ENCODE measurements at places on chromosomes 12 and 14. TPM values are rescaled to one million over a fixed set of nuclear protein-coding genes. Genes with fewer than 3 reads are reported as not detected.

DNA sequence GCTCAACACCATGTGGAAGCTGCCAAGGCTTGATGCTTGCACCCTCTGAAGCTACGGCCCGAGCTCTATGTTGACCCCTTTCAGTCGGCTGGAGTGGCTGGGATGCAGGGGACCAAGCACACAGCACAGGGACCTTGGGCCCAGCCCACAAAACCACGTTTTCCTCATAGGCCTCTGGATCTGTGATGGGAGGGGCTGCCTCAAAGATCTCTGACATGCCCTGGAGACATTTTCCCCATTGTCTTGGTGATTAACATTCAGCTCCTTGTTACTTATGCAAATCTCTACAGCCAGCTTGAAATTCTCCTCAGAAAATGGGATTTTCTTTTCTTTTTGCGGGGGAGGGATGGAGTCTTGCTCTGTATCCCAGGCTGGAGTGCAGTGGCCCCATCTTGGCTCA, 46.3 kb downstream of the MON2 start:
- no peak for DNase-seq

DNA sequence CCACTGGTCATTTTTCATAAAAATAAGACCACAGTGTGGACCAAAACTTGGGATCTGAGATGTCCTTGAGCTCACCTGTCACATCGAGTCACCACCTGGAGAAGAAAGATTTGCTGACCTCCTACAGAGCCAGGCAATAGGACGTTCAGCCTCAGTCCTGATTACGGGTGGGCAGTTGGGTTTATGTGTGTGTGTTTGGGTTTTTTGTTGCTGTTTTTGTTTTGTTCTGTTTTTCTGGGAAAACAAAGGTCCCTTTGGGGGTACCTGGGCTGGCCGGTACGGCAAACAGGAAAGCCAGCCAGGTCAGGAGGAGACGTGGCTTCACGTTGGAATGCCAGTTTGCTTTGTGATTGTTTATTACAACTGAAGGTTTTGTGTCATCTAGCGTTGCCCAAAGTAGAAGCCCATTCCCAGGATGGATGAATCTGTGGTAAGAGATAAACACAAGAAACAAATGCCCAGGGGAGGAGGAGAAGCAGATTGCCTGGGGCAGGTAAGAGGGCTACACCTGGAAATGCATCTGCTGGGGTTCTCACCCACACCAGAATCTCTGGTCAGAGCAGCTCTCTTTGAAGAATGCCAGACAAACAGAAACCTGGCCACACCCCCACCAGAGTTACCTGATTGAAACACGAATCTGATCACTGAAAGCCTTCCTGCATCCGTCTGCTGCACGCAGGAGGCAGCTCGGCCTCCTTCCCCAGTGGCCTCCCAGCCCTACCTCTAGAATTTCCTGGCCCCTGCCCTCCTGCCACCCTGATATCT, 100.1 kb upstream of the DIO3 start:
- peak; percentile 32 for DNase-seq

- no peak for DNase-seq
Observed at GRCh38 chr12:11830307-11830801, 180.9 kb downstream of the ETV6 start.

GRCh38 chr14:66038618-66039017, 447.6 kb upstream of the CCDC196 start:
- no peak for DNase-seq

GRCh38 chr14:104398656-104399055, 180.9 kb upstream of the C14orf180 start:
- DNase-seq: no peak

DNA sequence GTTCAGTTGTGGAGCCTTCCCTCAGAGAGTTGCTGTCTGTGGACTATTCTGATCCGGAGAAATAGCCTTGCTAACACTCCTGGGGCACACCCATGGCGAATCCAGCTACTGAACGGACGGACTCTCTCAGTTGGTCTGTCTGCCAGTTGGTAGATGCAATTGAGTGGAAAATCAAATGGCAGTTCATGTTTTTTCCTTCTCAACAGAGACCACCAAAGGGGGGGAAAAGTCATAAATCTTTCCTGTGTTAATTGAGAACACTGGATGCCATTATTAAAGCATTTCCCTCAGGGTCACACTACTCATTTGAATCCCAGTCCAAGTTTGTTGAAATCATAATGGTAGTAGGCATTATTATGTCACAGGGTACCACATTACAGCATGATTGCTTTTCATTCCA, 354.3 kb upstream of the FAR2 start:
- DNase-seq: no peak

DNA sequence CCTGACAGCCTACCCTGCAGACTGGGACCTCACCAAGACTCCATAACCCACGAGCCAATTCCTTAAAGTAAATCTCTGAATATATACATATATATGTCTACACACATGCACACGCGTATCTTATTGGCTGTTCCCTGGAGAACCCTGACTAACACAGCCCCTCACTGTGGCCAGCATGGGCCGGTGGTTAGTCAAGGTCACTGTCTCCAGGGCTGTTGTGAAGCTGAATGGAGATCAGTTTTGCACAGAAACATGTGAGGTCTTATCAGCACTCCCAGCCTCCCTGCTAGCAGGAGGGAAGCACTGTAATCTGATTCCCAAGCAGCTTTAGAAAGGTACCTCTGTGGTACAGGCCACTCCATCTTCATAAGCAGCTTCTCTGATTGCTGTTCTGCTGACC, 46.6 kb upstream of the PLEKHG6 start:
- no peak for DNase-seq

- DNase-seq: no peak
Observed at GRCh38 chr12:24838531-24838950, 110.4 kb downstream of the BCAT1 start.

GRCh38 chr12:123996581-123996980, 23.6 kb downstream of the ZNF664 start:
- no peak for DNase-seq

- no peak for DNase-seq
Observed at GRCh38 chr14:104479901-104480300, 99.7 kb upstream of the C14orf180 start.

DNA sequence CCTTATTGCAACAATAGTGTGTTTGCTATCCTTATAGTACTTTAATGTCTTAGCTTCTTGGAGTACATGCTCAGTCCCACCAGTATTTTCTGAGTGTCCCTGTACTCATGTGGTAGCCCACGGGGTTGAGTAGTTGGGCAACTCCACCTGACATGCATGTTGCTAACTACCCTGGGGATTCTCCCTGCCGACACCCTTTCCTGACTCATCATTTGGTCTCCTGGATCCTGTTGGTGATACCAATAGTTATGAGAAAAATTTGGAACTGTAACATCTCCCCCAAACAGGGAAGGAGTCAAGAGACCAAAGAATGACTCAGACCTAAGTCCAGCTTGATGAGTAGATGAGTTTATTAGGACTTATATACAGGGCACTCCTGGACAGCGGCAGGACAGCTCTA, 101.6 kb downstream of the BRMS1L start:
- no peak for DNase-seq

DNA sequence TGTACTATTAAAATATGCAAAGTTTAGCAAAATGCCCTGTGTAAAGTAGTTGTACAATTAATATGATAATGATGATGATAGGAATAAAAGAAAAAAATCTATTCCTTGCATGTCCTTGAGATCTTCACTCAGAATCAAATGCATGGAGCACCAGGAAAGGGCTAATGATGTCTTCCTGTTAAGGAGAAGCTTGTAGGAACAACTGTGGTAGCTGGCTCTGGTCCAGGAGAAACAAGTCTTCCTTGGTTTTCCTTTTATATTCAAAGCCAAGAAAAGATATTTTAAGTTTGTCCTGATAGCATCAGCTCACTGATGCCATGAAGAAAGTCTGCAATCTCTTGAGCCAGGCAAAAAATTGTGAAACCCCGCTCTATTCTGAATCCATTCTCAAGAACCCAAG, 138.9 kb downstream of the PIK3C2G start:
- DNase-seq: no peak

GRCh38 chr12:49342914-49343731, 3.6 kb upstream of the DNAJC22 start:
- peak; percentile 52 for DNase-seq

- no peak for DNase-seq
Observed at GRCh38 chr14:59278111-59278510, 89.6 kb downstream of the DAAM1 start.

- no peak for DNase-seq
Observed at GRCh38 chr12:19191089-19191488, 61.6 kb downstream of the PLEKHA5 start.

DNA sequence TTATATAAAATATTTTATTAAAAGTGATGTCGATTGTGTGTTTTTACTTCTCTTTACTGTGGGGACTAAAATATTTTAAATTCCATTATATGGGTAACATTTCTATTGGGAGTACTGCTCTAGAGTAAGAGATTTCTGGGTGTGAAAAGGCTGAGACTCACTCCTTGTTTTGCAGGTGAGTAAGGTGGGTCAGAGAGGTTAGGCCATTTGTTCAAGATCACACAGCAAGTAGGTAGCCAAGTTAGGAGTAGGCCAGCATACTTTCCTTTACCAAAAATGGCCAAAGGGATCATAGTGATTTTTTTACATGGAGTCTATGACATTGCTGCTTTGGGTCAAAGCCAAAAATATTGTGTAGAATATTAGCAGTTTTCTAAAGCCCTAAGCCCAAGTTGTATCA, 138.0 kb downstream of the ETV6 start:
- DNase-seq: no peak

- no peak for DNase-seq
Observed at GRCh38 chr12:85531341-85531740, 251.3 kb downstream of the ALX1 start.

DNA sequence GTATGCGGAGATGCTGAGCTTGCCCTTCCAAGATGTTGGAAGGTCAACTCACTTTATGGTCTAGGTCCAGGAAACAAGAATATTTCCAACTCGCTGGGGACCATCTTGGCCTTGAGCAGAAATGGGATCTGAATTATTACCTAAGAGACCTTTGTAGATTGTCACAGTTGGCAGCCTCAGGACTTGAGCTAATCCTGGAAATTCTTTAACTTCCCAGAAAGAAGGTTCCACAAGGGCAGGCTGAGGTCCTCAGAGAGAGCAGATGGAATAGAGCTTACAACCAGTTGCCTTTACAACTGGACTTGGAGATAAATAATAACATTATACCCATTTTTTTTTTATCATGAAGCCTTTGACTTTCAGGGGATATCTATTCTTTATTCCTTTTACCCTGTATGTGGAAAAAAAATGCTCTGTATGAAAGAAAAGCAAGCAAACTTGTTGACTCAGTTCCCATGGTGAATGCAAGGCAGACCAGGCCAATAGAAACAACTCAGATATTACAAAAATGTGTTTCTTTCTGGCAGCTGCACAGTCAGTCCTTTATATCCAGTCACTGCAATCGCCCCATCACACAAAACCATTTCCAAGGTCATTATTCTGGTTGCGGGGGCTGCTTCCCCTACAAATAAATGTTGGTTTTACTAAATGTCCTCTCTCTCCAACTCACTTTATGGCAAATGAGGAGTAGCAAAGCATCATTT, 401.4 kb downstream of the ZFP36L1 start:
- no peak for DNase-seq

- no peak for DNase-seq
Observed at GRCh38 chr12:75172611-75173010, 37.0 kb downstream of the KCNC2 start.

GRCh38 chr14:42921901-42922300, 1315.2 kb downstream of the LRFN5 start:
- DNase-seq: no peak

DNA sequence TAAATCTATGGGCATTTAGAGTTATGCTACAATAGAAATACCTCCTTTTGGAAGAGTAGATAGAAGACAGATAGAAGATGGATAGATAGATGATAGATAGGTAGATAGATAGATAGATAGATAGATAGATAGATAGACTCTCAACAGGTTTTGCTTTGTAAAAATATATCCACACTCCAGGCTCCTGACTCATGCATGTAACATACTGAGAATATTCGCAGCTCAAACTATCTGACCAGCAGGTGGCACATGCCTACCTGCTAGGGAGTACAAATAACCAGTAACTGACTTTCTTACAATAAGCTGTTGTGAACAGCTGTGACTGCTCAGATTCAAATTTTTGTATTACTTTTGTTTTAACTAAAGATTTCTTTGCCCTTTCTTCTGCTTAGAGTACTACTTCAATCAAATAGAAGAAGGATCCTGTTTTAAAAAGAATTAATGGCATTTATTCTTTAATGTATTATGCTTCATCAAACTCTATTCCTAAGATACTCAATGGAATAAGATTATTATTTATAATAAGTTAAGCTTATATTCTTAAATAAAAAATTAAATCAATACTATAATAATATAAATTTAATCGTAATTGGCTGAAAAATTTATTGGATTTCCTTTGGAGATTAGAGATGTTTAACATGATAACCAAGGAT, 15.8 kb upstream of the CPNE8 start:
- DNase-seq: no peak

DNA sequence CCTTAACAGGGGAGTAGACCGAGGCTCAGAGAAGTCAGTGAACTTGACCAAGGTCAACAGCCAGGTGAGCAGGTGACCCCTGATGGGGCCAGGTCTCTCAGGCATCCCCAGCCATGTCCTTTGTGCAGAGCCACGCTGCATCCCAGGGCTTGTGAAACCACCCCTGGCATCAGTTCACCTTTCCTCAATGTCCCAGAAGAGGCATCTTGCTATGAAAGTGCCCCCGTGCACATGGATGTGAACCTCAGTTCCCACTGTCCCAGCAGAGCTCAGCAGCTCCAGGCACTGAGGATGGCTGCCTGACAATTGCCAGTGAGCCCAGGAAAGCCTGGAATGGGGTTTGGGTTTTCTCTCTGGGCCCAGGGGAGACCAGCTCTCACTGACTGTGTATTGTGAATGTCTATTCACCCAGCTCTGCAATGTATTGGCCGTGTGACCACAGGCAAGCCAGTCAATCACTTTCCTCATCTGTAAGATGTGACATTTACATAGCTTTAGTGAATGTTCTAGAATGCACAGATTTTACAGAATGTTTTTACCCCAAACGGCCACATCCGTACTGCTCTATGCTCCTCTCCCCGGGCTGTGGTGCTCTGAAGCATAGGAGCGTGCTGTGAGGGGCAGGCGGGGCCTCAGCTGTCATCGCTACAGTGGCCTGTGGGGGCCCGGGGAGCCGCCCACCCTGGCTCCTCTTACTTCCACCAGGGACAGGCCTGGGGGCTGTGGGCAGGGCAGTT, 4.9 kb downstream of the CACNA2D4 start:
- DNase-seq: no peak

DNA sequence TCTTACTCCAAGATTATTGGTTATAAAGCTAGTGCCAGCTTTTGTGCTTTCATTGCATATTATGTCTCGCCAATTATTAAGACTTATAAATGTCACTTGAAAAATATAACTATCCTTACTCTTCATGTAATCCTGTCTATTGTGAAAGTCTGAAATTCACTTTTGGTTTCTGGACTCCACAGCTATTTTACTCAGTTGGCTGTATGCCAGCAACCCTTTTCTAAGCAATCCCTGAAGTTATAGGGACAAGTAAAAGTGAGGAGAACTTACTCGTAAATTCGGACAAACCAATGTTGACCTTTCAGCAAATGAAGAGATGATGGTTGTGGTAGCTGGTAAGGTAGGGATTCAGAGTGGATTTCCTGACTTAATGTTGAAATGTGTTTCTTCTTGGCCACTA, 196.3 kb downstream of the NPAS3 start:
- DNase-seq: no peak

Gene OR4L1
- total RNA-seq: not detected

Gene DDHD1
- 23.4 TPM for total RNA-seq

Gene ERG28
- 25.5 TPM for total RNA-seq

Gene AGAP2
- total RNA-seq: 2.8 TPM

Gene MANSC4
- total RNA-seq: 0.29 TPM

Gene GDF3
- total RNA-seq: not detected

Gene FGF23
- total RNA-seq: not detected

Gene IFI27
- 6.1 TPM for total RNA-seq
